ENCODE measurements at places on chromosomes 5 and 9. TPM values are rescaled to one million over a fixed set of nuclear protein-coding genes. Genes with fewer than 3 reads are reported as not detected.

DNA sequence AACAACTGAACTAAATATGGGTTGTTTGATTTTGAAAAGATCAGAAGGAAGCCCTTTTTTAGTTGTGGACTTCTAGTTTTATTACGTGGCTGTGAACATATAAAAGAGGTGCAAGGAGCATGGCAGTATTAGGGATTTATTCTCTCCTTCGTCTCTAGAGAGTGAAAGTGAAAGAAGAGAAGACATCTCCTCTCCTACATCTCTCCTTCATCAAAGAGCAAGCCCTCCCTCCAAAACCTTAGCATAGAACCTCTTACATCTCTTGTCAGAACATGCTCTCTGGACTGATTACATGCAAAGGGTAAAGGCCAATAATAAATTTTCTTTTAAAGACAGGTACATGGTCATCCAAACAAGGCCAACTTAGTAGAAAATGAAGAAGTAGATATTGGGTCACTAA is 184.3 kb upstream of the IRX1 start:
- no peak for DNase-seq

DNA sequence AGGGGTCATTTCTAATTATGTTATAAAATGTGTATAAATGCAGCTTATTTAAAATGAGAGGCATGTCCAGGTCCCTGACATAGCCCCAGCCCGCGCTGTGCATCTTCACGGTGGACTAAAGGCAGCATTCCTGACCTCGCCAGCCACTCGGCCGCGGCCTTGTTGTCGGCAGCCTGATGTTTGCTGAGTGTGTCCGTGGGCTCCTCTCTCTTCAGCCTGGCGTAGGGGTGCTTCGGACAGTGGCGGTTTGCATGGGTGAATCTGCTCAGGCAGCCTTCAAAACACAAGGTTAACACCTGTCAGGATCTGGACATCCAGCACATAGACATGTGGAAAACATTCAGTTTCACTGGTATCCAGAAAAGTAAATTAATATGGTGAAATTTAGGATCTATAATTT is 8.8 kb upstream of the SLC35D2 start:
- no peak for DNase-seq

DNA sequence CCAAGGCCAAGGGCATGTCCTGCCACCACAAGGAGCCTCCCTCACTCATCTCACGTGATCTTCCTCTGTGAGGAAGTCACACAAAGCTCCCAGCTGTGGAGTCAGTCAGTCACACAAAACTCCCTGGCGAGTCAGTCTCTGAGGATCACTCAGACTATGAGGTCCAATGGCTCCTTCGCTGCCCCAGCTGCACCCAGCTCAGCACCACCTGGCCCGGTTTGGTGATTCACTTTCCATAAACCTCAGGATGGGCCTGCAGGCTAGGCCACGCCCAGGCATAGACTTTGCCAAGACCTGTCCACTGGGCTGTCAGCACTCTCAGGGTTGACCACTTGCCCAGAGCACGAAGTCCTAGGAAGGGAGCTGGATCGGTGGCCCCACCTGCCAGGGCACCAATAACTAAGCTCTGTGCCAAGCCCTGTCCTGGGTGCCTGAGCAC is 233.8 kb downstream of the HSPA4 start:
- DNase-seq: peak; percentile 59

DNA sequence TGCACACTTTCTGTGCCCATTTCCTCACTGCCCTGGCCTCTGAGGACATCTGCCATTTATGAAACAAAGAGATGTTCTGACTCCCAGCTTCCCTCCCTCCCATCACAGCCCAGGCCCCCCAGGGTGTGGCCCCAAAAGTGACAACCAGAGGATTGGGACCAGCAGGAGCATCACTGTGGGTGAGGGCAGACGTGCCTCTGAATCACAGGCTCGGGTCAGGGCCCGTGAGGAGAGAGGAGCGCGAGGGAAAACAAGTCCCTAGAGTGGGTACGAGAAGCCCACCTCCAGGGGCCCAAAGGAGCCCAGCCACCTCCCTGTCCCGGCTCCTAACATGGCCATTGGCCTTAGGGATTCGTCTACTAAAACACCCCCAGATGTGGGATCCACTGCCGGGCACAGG is 138.0 kb upstream of the FSTL4 start:
- DNase-seq: no peak

The PDE6A gene
- not detected for total RNA-seq

The GABRA6 gene
- total RNA-seq: not detected

The DMRT2 gene
- 0.26 TPM for total RNA-seq
